ENCODE measurements at places on chromosomes 1 and 21.

DNA sequence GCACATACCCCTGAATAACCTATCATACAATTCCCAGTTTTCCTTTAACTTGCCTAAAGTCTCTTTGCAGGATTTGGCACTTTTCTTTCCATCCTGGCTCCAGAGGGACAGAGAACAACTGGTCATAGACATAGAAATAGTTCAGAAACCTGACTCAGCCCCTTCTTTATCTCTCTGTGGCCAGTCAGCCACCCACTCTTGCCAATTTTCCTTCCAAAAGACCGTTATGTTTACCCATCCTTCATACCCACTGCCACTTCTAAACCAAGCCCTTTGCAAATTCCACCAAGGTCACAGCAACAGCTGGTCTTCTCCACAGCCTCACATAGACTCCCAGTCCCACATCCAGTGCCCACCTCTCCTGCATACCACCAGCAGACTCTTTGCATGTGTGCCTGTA, 127.2 kb upstream of the FGGY start:
- no peak for DNase-seq

DNA sequence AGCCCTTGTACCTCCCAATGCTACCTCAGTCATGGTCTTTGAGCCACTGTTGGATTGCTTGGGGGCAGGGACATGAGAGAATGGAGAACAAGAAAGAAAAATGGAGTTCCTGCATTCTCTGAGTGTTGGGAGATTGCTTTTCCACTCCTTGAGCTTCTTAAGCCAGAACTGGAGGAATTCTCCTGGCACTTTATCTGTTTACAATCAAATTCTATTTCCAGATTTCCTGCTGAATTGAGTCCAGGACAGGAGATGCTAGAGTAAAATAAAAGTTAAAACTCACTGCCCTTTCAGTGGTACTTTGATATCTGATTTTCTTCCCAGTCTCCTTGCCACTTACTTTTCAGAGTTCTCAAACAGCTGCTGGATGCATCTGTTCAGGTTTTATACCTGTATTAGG, 24.4 kb upstream of the DEPDC1 start:
- DNase-seq: no peak

GRCh38 chr1:93574991-93575390, 106.6 kb downstream of the BCAR3 start:
- DNase-seq: no peak

GRCh38 chr21:31429506-31429905, 85.4 kb upstream of the TIAM1 start:
- DNase-seq: no peak

Data from GM20000 (cell line).